ENCODE measurements at places on chromosomes 5 and 9. TPM values are rescaled to one million over a fixed set of nuclear protein-coding genes. Genes with fewer than 3 reads are reported as not detected.

GRCh38 chr5:74693191-74693590, 8.2 kb downstream of the HEXB start:
- no peak overlapping the region for H3K27ac ChIP-seq
- no peak for DNase-seq
- no peaks in the 10 kb centered on the region for H3K4me1 ChIP-seq
- no peaks in the 10 kb centered on the region for H3K27me3 ChIP-seq
- H3K36me3 ChIP-seq, result peaks cover 9% of the 10 kb centered on the region

BARHL1 gene
- total RNA-seq, result not detected

DNA sequence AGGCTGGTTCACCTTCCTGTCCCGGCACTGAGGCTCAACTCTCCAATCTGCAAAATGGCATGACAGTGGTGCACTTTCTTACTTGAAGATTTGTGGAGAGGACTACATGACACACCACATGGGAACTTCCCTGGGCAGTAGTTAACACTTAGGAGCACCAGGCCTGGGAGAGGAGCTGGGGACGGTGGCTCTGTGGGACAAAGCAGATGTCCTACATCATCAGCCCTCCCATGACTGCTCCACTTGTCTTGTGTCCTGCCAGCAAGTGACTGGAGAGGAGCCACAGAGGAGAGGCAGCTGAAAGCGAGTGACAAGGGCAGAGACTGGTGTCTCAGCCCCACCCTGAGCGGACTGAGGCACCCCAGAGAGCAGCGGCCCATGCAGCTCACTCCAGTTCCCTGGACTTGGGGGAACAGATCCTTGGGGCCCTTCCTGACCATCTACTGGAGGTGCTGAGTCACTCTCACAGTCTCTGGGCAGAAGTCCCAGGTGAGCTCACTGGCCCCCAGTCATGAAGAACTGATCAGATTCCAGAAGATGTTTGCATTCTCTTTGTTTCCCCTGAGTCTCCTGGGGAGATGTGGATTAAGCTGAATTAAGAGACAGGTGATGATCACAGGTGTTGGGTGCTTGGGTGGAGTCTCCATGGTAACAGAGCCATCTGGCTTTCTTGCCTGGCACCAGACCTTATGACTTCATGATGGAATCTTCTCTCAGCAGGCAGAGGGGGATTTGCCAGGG, 13.2 kb upstream of the SLC25A48 start:
- H3K27me3 ChIP-seq, result no peaks in the 10 kb centered on the region
- no peak overlapping the region for H3K27ac ChIP-seq
- H3K36me3 ChIP-seq, result no peaks in the 10 kb centered on the region
- H3K4me3 ChIP-seq, result no peak overlapping the region

FAF2 gene
- 23.0 TPM for total RNA-seq

GRCh38 chr5:170393235-170393634, 4.1 kb upstream of the KCNMB1 start:
- H3K27ac ChIP-seq, result no peak overlapping the region
- peak overlapping the region; percentile 18 for H3K4me3 ChIP-seq
- peaks cover 13% of the 10 kb centered on the region for H3K4me1 ChIP-seq
- H3K27me3 ChIP-seq, result no peaks in the 10 kb centered on the region
- no peak for DNase-seq

GRCh38 chr5:94745786-94746730, 127.6 kb downstream of the SLF1 start:
- DNase-seq, result no peak
- H3K4me1 ChIP-seq, result no peaks in the 10 kb centered on the region
- no peaks in the 10 kb centered on the region for H3K36me3 ChIP-seq
- no peak overlapping the region for H3K27ac ChIP-seq

DNA sequence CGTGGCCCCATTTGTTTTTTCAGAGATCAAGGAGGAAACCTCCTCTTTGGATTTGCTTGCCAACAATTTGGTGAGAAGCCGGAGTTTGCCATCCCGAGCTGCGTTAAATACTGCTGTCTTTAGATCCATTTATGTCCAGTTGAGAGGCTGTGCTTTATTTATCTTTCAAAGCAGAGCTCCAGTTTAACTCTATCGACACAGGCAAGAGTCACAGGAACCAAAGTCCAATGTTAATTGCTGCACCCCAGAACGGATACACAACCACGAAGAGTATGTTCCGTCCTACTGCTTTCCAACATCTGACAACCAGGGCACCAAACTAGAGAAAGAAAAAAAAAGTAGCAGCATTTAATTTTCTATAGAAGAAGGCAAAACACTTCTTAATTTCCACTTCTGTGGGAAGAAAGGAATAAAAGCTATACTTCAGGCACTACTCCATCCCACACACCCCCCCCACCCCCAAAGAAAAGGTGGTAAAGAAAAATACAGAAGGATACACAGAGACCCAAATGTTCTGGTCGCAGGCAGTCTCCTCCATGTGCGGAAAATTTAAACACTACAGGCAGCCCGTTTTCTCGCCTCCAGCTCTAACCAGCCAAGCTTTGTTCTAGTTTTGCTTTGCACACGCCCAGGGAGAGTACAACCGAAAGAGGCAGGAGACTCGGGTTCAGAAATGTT, 1.1 kb downstream of the FEM1C start:
- H3K4me1 ChIP-seq, result peaks cover 36% of the 10 kb centered on the region
- no peaks in the 10 kb centered on the region for H3K27me3 ChIP-seq
- DNase-seq, result no peak

DNA sequence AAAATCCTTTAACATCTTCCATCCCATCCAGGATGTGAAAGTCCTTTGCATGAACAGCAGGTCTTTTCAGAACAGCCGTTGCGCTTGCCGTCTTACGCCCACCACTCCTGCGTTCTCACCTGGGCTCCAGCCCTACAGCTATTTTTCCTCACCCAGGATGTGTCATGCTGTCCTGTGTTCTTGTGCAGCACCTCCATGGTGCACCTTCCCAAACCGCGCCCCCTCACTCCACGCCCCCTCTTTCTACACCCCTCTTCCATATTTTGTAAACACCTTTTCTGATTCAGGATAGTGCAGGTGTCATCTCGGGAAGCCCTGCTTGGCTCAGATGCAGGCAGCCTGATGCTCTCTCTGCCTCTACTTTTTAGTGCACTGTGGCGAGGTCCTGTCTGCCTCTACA, 18.4 kb downstream of the CAMK4 start:
- no peaks in the 10 kb centered on the region for H3K4me1 ChIP-seq
- no peak overlapping the region for H3K27ac ChIP-seq
- no peaks in the 10 kb centered on the region for H3K27me3 ChIP-seq
- DNase-seq, result no peak

ADAMTS13 gene
- 1.3 TPM for total RNA-seq

- peak overlapping the region; percentile 93 for H3K4me3 ChIP-seq
- no peak for DNase-seq
- H3K36me3 ChIP-seq, result no peaks in the 10 kb centered on the region
- no peaks in the 10 kb centered on the region for H3K27me3 ChIP-seq
- H3K4me1 ChIP-seq, result peaks cover 40% of the 10 kb centered on the region
Observed at GRCh38 chr5:77774981-77775789, 954 bp downstream of the TBCA start.

PLAC8L1 gene
- total RNA-seq, result not detected

DNA sequence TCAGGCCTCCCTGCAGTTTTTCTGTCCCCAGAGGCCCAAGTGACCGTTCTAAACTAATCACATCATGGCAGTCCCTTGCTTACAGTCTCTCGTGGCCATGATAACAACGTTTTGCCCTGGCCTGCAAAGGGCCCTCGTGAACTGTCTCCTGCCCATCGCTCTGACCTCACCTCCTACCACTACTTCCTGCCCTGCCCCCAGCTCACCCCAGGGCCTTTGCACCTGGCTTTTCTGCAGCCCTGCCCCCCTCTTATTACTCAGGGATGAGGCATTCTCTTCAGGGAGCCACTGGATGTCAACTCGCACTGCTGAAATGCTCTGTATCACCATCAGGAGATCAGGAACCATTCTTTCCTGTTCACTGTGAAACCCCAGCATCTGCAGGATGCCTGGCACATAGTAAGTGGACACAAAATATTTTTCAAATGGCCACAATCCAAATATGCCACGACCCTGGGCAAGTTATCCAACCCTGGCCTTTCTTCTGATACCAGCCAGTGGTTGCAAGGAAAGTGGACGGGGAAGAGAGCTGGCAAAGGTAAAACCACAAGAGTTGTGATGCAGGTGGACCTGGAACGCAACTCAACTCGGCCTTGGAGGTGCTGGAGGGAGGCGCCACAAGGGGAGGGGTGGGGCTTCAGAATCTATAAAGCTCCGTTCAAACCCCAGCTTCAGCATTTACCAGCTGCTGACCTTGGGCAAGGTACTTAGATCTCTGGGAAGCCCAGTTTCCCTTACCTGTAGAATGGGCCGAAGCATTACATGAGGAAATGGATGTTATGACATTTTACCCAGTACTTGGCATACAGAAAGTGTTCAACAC, 1.7 kb downstream of the SNCB start:
- H3K4me3 ChIP-seq, result no peak overlapping the region
- no peak for DNase-seq
- no peak overlapping the region for H3K27ac ChIP-seq
- H3K27me3 ChIP-seq, result peaks cover 16% of the 10 kb centered on the region
- H3K36me3 ChIP-seq, result no peaks in the 10 kb centered on the region

SPATA6L gene
- total RNA-seq, result 2.4 TPM

MEF2C gene
- total RNA-seq, result 104 TPM

GRCh38 chr5:119354537-119355243, 1.1 kb upstream of the TNFAIP8 start:
- H3K36me3 ChIP-seq, result no peaks in the 10 kb centered on the region
- no peak for DNase-seq
- peak overlapping the region; percentile 95 for H3K4me3 ChIP-seq

GRCh38 chr9:107472581-107473340, 16.8 kb downstream of the KLF4 start:
- no peak for DNase-seq
- no peaks in the 10 kb centered on the region for H3K36me3 ChIP-seq
- no peak overlapping the region for H3K4me3 ChIP-seq
- no peak overlapping the region for H3K27ac ChIP-seq
- H3K27me3 ChIP-seq, result no peaks in the 10 kb centered on the region
- H3K4me1 ChIP-seq, result no peaks in the 10 kb centered on the region

GRCh38 chr5:19104948-19105347, 883.1 kb downstream of the CDH18 start:
- H3K4me1 ChIP-seq, result no peaks in the 10 kb centered on the region
- H3K4me3 ChIP-seq, result no peak overlapping the region
- H3K27ac ChIP-seq, result no peak overlapping the region
- no peaks in the 10 kb centered on the region for H3K27me3 ChIP-seq

GGTA1 gene
- 55.1 TPM for total RNA-seq

DNA sequence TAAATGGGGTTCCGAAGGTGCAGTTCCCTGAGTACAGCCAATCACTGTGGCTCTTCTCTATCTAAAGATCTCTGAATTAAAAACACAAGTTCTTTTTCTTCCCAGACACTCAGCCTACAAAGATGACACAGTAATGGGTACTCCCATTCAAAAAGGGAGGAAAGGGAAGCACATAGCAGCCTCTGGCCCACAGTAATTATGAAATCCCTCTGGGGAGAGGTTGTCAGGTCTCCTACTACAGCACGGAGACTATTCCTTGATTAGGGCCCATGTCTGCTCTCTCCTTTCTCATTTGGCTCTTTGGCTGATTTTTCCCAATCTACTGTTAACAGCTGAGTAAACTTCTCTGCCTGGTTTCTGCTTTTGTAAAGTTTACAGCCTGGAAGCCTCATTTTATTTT, 62.0 kb upstream of the RANBP3L start:
- no peaks in the 10 kb centered on the region for H3K27me3 ChIP-seq
- peaks cover 42% of the 10 kb centered on the region for H3K4me1 ChIP-seq
- no peaks in the 10 kb centered on the region for H3K36me3 ChIP-seq
- H3K27ac ChIP-seq, result no peak overlapping the region
- DNase-seq, result no peak

TEX53 gene
- total RNA-seq, result not detected

- no peak overlapping the region for H3K27ac ChIP-seq
- DNase-seq, result no peak
- H3K36me3 ChIP-seq, result no peaks in the 10 kb centered on the region
Observed at GRCh38 chr5:119287547-119288111, 68.2 kb upstream of the TNFAIP8 start.

DNA sequence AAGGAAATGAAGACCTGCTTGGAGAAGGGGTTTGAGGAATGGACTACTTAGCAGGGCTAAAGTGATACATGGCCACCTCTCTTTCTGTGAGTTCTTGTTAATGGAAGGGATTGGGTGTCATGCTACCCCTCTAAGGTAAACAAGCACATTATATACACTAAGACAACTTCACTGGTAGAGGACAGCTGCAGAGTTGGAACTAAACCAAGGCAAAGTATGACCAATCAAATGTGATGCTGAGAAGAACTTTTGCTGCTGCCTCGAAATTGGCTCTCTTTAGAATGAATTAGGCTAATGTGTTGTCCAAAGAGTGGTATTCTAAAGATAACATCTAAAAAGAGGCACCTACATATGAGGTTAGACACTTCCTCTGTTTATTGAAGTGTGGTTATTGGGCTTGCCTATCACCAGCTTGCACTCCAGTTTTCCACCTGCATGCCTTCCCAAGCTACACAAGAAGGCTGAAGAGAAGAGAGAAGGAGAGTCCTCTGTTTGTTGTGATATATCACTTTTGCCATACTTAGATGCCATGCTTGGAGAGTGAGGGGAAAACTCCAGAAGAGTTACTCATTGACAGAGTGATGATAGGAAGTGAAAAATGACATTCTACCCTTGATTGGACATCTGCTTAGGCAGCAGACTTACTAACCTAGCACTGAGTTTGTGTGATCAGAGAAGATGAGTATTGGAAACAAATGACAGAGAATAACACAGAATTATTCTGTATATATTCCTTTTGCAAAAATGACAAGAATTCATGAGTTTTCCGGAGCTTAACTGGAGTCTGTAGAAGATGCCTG, 536.1 kb downstream of the ZNF608 start:
- H3K27me3 ChIP-seq, result no peaks in the 10 kb centered on the region
- H3K27ac ChIP-seq, result no peak overlapping the region
- no peak for DNase-seq
- no peaks in the 10 kb centered on the region for H3K4me1 ChIP-seq

- H3K27ac ChIP-seq, result no peak overlapping the region
- no peaks in the 10 kb centered on the region for H3K4me1 ChIP-seq
- no peak for DNase-seq
- no peak overlapping the region for H3K4me3 ChIP-seq
Observed at GRCh38 chr5:135154197-135154596, 120.2 kb upstream of the PITX1 start.

ARHGEF37 gene
- 5.6 TPM for total RNA-seq
